ENCODE measurements at places on chromosomes 5 and 9.

GRCh38 chr9:72292874-72293607 is 72.0 kb downstream of the ZFAND5 start:
- no peak for DNase-seq

GRCh38 chr5:132887283-132887682 is 13.8 kb downstream of the LEAP2 start:
- DNase-seq = no peak

DNA sequence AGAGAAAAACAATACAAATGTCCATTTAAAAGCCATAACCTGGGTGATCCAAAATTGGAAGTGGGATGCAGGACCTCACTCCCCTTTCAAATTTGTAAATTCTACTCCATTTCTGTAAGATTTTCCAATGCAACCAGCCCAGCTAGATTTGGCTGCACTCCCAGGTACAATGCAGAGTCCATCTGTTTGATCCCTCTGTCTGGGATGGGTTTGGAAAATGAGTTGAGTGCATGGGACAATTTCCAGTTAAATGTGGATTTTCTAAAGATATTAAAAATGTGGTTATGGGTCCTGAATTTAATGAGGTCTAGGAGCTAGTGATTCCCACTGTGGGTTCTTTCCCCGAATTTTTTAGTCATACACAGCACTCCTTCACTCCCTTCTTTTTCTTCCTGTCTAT is 104.0 kb upstream of the ATP10B start:
- no peak for DNase-seq

DNA sequence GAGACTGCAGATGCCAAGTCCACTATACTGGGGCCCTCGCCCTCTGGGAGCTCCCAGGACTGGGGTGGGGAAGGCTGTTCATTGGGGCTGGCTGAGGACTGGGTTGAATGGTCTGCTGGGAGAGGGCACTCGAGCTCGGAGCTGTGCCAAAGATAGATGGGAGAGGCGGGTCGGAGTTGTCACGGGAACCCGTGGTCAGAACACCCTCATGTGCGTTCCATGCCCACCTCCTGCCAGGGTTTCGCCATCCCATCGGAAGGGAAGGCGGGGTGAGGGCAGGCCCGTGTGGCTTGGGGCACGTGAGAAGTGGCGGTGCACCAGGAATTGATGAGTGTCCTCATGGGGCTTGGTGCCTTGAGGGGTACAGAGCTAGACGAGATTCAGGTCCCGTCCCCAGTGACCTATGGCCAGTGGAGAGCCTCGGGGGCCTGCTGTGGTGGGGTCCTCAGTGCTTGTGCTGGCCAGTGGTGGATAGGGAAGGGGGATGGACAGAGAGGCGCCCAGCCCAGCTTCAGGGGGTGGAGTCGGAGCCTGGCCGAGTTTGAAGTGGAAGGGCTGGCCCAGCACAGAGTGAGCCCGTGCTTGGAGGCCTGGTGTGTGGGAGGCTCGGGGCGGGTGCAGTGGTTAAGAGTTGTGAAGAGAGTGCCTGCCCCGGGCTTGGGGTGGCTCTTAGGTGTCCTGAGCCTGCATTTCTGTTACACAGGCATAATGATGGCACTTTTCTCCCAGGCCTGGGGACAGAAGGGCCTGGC is 4.3 kb downstream of the CACFD1 start:
- DNase-seq = no peak

GRCh38 chr5:150774145-150774544 is 4.4 kb upstream of the SMIM3 start:
- no peak for DNase-seq

- DNase-seq = no peak
Measured at GRCh38 chr5:18607570-18607969, 973.3 kb downstream of the TAF11L14 start.

GRCh38 chr5:82922086-82922734 is 155.0 kb downstream of the TMEM167A start:
- DNase-seq = no peak

- no peak for DNase-seq
Measured at GRCh38 chr5:138263581-138263980, 10.8 kb downstream of the GFRA3 start.

Data from CD4-positive, alpha-beta T cell treated with Interleukin-15 for 4 hours (primary cell).